ENCODE measurements at places on chromosomes 13 and 19.

DNA sequence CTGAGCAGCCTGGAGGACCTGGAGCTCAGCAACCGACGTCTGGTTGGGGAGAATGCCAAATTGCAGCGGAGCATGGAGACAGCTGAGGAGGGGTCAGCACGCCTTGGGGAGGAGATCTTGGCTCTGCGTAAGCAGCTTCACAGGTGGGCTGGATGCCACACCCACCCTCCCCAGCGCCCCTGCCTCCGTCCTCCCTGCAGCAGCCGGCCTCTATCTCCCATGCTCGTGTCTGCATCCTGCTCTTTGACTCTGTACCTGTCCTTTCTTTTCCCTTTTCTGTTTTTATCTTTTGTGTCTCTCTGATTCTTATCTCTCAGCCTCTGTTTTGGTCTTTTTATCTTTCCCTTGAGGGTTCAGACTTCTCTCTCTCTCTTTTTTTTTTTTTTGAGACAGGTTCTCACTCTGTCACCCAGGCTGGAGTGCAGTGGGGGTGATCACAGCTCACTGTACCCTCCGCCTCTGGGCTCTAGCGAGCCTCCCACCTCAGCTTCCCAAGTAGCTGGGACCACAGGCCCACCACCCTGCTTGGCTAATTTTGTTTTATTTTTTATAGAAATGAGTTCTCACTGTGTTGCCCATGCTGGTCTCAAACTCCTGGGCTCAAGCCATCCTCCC, 10.1 kb downstream of the KASH5 start:
- DNase-seq, result no peak

GRCh38 chr13:104024416-104025170, 958.4 kb upstream of the SLC10A2 start:
- DNase-seq, result no peak

DNA sequence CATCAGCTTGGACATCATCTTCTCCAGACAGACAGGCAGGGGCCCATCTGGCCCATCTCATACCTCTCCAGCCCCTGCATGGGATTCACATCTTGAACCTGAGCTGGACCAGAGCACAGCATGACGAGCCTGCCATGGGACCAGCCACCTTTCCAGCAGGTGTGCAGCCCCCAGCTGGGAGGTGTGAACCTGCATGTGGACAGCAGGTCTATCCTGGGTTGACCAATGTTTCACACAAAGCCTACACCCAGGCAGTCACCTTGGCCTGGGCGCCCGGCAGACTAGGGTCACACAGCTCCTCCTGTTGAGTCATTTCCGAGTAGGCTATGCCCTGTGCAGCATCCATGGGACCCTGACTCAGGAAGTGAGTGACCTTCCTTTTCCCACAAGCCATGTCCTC, 41.4 kb downstream of the MAU2 start:
- no peak for DNase-seq

- no peak for DNase-seq
Observed at GRCh38 chr19:30512176-30513081, 140.2 kb downstream of the ZNF536 start.

DNA sequence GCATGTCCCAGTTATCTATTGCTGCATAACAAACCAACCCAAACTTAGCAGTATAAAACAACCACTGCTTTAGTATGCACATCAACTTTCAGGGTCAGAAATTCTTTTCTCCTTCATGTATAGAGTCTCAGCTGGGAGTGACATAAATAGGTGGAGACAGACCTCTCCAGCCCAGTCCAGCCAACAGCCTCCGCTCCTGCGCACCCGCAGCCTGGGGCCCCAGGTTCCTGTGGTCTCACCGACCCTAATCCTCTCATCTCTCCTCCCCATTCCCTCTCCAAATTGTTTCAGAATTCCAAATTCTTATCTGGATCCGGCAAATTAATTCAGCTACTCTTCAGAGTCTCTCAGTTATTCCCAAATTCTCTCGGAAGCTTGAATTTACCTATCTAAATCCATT, 522 bp upstream of the ATP12A start:
- DNase-seq, result no peak

DNA sequence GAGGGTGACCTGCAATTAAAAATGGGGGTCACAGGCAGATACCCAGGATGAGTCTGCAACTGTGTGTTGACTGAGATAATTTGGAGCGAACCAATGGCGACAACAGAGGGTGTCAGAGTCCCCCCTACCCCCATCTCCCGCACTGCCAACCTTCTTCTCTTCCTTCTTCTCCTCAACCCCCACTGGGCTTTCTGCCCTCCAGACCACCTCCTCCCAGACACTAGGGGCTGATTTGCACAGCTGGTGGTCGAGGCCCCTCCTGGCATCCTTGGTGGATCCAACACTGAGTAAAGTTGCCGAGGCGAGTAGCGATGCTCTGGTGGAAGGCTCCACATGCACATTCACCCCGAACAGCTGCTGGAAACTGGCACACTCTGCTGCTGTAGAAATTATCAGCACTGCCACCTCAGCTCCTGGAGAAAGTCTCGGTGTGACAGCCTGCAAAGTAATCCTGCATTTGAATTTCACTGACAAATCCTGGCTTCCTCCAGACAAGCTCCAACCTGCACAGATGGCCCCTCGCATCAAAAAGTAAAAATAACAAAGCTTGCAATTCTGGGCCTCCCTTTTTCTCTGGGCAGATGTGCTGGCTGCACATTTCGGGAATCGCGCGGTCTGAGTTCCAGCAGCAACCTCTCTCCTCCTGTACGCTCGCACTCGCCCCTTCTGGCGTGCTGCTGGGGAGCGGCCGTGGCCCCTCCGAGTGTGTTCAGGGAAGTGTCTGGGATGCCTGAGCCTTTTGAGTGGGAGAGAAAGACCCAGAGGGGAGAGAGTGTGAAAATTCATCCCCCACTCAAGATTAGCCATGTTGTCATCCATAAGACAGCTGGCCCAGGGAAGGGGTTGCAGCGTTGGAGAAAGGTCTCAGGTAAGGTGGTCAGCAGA, 28.5 kb downstream of the CCNE1 start:
- DNase-seq, result no peak

DNA sequence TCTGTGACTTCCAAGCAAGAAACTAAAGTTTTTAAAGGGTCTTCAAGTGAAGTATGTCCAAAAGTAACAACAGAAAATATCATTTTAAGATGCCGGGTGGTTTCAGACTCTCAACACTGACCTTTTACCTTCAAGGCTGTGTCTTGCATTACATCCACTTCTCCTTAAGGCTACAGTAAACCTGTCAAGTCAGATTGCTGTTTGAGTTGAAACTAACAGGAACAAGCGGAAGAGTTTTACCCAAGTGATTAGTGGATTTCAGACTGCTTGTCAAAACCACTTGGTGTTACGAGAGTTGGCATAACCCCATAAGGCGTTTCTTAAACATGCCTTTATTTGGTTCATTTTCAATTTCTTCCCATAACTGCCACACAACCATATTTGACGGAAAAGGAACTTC, 283.1 kb downstream of the DCT start:
- DNase-seq, result no peak

- no peak for DNase-seq
Observed at GRCh38 chr19:47104680-47105079, 8.9 kb downstream of the ZC3H4 start.

DNA sequence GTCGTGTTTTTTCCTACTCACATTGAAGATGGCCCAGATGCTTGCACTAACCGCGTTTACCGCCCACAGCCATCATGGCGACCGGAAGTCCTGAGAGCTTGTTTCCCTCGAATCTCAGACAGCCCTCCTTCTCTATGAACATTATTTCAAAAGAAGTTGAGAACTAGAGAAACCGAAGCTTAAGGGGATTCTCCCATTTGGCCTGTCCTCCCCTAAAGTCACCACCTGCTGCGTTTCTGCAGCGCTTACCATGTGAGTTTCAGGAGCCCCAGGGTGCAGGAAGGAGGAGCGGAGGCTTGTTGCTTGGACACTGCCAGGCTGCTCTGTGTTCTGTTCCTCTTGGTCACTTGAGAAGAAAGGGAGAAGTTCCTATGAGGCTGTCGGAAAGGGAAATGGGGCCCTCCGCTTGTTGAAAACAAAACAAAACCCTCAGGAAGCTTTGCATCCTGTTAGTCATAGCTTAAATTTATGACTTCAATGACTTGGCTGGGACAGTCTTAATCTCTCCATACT, 6.2 kb downstream of the CARD8 start:
- peak; percentile 70 for DNase-seq

Measured in activated CD4-positive, alpha-beta T cell treated with anti-CD3 and anti-CD28 coated beads, Interleukin-2, amount 50 U/mL, for 4 hours (primary cell).